Mucosa of gallbladder (tissue), 1 donor: ENCODE measurements at places on chromosomes 7 and 10. TPM values are rescaled to one million over a fixed set of nuclear protein-coding genes. Genes with fewer than 3 reads are reported as not detected.

DNA sequence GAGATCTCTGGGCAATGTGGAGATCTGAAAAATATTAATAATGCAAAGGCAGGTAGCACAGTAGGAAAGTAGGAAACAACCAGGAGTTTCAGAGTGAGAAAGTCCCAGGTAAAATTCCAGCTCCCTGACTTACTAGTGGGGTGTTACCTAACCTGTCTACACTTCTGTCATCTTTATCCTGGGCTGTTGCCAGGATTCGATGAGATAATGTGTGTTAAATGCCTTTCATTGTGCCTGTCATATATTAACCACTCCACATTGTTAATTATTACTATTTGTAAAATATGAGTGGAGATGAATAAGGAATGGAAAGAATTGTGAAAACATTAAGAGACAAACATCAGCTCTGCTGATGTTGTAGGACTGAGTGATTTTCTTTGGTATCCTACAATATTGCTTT lies 50.0 kb upstream of the FRMD4A start:
- DNase-seq = peak; percentile 84

RBP4 gene
- total RNA-seq = 59.9 TPM

GRCh38 chr7:130086938-130087337 lies 16.6 kb downstream of the KLHDC10 start:
- DNase-seq = no peak

DNA sequence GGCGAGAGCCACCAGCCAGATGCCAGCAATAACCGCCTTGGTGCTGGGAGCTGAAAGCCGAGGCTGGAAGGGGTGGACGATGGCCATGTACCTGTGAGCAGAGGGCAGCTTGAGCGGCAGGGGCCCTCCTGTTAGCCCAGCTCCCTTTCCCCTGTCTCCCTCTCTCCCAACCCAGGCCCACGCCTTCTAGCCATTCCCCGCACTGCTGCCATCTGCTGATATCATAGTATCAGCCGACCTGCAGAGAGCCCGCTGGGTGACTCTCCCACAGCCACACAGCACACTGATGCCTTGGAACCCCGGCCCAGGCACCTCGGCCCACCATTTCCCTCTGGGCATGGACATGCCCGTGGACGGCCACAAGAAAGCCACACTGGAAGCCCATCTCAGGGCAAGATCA lies 1.7 kb downstream of the TACR2 start:
- DNase-seq = no peak

- DNase-seq = peak; percentile 36
These were observed 58.2 kb downstream of the ENTPD1 start for GRCh38 chr10:95814011-95814727.

DNA sequence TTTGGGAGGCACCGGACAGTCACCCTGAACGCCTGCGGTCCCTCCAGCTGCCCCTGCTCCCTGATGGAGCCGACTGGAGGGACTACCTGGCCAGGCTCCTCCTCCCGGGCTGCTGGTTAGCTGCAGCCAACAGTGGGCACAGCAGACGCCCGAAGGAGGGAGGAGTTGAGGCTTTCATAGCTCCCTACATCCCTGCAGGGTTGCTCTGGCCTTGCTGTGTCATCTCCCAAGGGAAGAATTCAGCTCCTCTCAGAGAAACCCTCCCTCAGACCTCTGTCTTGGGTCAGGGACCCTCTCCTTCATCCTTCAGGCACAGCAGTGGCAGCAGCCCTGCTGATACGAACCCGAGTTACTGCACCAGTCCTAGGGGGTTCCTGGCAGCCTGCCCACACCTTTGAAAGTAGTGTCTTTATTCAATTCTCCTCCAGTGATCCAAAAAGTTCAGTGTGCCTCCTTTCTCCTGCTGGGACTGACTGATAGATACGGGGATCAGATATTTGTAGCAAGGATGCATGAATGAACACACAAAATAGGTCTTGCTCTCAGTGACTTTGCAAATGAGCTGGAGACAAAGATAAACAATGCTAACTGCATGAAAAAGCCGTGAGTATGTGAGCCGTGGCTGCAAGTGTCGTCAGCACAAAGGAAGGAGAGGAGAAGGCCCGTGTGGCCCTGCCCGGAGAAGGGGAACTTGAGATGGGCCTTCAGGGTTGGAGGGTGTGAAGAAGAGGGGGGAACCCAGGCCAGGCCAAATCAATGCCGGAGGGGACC lies 136.6 kb downstream of the PRKAG2 start:
- no peak for DNase-seq

HGF gene
- total RNA-seq = 8.0 TPM

DNA sequence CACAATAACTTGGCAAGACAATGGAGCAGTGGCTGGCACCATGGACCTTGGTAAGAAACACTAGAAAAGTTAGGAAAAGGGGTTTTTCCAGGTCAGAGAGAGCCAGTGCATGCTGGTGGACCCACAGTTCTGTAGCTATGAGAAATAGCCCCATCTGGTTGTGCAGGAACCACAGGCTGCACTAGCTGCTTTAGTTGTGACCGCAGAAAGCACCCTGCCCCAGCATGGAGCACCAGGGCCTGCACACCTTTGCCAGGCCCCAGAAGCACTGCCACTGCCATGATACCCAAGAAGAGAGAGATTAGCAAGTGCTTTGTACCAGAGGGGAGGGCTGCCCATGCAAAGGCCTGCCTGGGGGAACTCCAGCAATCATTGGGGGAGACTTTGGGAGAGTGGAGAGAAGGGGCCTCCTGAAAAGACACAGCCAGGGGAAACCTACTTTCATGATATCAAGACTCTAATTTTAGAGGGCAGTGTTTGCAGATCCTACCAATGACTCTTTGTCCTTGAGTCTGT lies 256.1 kb upstream of the C7orf33 start:
- DNase-seq = no peak

- DNase-seq = no peak
These were observed 46.5 kb downstream of the FAM171A1 start for GRCh38 chr10:15324611-15325010.

DNA sequence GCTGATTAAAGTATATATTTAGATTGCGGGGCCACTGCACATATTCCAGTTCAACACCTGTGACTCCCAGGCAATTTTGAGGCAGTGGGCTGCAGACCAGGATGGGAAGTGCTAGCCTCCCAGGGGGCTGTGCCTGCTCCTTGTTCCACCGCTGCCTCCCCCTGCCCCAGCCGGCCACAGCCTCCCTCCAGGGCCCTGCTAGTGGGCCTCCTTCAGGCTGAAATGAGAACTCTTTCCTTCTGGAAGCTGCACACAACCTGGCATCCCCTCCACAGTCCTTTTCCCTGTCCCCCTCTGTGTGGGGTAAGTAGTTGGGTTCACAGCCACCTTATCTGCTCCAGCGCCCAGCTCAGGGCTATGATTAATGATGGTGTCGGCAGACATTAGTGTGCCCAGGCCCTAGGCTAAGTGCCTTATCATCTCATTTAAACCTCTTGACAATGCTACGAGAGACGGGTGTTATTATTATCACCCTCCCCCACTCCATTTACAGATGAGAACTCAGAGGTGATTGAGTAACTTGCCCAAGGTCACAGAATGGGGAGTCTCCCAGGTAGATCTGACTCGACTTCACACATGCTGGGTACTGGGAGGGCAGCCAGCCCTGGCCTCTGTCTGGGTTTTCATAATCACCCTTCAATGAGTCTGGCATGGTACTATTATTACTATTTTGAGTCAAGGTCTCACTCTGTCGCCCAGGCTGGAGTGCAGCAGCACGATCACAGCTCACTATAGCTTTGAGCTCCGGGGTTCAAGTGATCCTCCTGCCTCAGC lies 10.8 kb upstream of the SFRP5 start:
- no peak for DNase-seq

ZNF503 gene
- total RNA-seq = 15.9 TPM

DNA sequence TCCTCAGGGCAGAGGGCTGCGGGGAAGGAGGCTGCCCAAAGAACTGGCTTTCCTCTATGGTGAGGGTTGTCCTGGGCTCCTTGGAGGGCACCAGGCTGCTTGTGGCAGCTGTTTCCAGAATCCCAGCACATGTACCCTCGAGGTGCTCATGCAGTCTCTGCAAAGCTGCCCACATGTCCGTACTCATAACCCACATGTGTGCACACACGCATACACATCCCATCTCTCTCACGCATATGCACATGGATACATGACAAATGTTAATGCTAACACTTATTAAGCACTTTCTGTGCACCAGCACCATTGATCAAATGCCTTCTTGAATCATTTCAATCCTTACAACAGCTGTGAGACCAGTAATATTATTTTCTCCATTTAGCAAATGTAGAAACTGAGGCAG lies 36.3 kb upstream of the COMTD1 start:
- DNase-seq = no peak

GRCh38 chr10:5683065-5683464 lies 1.6 kb upstream of the TASOR2 start:
- DNase-seq = no peak

DNA sequence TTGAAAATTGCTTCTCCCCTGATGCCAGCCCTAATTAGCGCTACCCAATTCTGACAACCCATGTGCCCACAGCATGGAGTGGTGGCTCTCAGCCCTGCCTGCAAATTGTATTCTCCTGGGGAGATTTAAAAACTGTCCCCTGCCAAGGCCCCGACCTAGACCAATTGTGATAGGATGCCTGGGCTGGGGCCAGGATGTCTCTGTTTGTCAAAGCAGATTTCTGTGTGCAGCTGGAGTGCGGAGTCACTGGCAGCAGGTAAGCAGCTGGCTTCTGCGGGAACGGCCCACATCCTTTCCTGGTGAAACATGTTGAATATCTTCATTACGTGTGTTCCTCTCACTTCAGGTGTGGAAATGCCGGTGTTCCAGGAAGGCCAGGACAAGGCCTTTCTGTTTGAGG lies 238.6 kb downstream of the WDR37 start:
- DNase-seq = no peak

DNA sequence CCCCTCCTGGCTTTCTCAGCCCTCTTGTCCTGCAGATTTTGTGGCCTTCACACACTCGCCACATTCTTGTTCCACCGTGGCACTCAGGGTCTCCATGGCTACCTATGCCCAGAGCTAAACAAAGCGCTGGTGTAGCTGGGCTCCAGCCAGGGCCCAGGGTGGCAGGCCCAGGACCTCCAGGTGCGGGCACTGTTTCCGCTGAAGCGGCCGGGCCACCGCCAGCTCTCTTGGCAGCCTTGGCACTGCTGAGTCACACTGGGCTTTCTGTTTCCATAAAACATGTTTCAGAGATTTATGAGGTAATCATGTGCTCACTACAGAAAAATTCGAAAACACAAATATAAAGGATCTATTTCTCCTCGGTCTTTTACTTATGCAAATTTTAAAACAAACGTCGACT lies 51.3 kb downstream of the AOC1 start:
- peak; percentile 47 for DNase-seq

MPP7 gene
- total RNA-seq = 47.5 TPM

INA gene
- 0.40 TPM for total RNA-seq

AKR1C2 gene
- total RNA-seq = 85.5 TPM

TRDMT1 gene
- total RNA-seq = 6.0 TPM

- DNase-seq = no peak
These were observed 48.1 kb upstream of the TARP start for GRCh38 chr7:38321515-38321944.

- DNase-seq = no peak
These were observed 58.7 kb upstream of the COMTD1 start for GRCh38 chr10:75294518-75294865.

GRCh38 chr7:42913591-42913990 lies 1.7 kb upstream of the C7orf25 start:
- DNase-seq = no peak

GRID2IP gene
- total RNA-seq = 0.86 TPM

GPR85 gene
- 0.69 TPM for total RNA-seq

DNA sequence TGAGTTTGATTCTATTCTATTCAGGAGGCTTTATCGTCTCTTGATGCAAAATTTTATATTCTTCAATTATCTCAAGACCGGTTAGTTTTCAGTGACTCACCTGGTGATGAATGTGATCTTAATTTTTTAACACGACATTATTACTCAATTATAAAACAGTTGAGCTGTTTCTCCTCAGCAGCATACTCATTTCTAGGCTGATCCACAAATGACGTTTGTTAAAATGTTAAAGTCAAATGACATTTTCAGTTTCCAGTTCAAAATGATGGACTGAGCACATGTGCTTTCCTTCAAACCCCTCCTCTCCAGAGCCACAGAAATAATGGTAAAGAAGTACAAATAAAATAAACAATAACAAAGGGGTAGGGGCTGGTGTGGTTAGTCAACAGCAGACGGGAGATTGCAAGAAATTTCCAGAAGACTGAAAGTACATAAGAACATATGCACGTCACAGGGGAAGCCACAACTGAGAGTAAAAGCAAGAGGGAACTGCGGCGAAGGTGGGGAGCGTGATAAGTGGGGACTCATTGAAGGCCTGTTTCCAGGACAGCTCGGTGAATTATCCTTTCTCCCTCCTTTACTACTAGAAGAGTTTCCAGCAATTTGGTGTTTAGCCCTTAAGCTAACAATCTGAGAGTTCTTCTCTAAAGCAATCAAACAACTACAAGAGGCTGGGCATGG lies 10.9 kb downstream of the MACROH2A2 start:
- no peak for DNase-seq

- DNase-seq = no peak
These were observed 14.6 kb downstream of the OPALIN start for GRCh38 chr10:96344178-96344577.

DNA sequence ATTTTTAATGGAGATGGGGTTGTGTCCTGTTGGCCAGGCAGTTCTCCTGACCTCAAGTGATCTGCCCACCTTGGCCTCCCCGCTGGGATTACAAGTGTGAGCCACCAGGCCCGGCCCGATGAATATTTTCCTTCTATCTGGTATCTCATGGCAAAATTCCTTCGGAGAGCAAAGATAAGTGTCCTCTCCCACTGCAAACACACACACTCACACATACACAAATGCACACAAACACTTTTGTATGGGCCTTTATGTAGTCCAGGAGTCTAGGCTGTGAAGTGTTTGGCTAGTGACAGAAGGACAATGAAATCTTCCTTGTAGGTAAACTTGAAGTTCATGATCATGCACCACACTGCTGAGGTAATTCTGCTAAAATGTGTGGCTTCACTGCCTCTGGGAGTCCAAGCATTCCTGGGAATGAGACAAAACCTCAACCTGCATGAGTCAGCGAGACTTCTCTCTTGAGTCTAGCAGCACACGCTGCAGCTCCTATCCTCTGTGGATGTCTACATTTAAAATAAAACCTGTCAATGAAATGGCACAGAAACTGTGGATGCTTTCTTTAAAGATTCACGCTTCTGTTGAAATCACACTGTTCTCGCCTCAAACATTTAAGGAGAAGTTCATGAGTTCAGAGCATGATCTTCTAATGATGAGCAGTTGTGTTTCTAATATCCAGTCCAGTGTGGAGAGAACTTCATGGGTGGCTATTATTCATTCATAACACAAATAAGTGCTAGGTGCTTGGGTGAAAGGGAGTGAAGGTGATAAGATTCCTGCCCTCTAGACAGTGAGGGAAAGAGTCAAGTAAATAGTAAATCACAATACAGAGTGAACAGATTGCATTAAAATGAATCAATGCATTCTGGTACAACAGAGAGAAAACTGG lies 96.5 kb downstream of the NRP1 start:
- no peak for DNase-seq
